ENCODE measurements at places on chromosomes 1 and 21. TPM values are rescaled to one million over a fixed set of nuclear protein-coding genes. Genes with fewer than 3 reads are reported as not detected.

Gene CDC20
- total RNA-seq = 118 TPM

Gene ECM1
- total RNA-seq = 1.3 TPM

Gene GUCA2B
- total RNA-seq = not detected

Gene FCAMR
- not detected for total RNA-seq

Gene NBPF10
- total RNA-seq = 0.89 TPM

Gene LHX8
- total RNA-seq = not detected

Gene CLCNKB
- not detected for total RNA-seq

Gene IL10
- 7.6 TPM for total RNA-seq

- no peak for DNase-seq
These were observed 90.4 kb upstream of the AJAP1 start for GRCh38 chr1:4564051-4564450.

- no peak for DNase-seq
These were observed 160.2 kb upstream of the GREM2 start for GRCh38 chr1:240772131-240772530.

- DNase-seq = no peak
These were observed 4.6 kb downstream of the MAB21L3 start for GRCh38 chr1:116115476-116116439.

DNA sequence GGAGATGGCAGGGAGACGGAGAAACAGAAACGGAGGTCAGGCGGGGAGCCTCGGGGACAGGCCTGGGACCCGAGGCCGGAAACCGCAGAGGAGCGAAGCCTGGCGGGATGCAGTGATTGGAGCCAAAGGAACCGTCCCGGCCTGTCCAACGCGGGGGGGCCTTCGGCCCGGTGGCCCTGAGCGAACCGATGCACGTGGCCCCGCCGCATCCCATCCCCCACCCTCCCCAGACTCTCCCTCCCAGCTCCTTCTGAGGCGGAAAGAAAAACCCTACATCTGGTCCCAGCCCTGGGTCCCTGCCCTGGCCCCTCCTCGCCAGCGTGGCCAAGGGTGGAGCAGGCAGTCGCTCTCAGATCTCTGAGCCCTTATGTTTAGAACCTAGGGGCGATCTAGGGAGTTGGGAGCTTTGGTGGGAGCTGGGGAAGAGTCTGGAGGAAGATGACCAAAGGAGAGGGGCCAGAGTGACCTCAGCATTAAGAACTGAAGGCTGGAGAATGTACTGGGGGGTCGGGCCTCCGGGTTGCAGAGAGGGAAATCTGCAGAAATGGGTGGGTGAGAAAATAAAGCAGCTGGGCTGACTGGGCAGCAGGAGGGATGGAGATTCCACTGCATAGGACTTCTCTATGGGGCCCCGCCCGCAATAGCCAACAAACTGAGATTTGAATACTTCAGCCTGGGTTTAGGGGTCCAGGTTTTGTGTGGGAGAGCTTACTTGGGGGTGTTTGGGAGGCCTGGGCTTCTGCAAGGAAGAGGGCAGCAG lies 1.5 kb upstream of the CRABP2 start:
- peak; percentile 6 for DNase-seq

DNA sequence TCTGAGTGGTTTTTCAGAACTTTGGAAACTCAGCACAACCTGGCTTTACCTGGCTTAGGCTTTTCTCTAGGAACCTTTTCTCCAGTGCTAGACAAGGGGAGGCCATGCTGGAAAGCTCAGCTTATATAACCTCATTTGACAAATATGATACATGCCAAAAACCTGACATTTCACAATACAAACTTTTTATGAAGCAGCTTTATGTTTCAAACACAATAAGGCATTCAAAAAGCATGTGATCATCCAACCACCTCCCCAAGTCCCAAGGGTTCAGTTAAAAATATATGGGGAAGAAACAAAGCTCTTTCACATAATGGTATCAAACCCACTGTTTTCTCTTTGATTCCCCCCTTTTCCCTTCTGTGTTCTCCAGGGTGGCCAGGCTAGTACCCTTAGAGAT lies 63.7 kb downstream of the ZC3H11B start:
- no peak for DNase-seq

DNA sequence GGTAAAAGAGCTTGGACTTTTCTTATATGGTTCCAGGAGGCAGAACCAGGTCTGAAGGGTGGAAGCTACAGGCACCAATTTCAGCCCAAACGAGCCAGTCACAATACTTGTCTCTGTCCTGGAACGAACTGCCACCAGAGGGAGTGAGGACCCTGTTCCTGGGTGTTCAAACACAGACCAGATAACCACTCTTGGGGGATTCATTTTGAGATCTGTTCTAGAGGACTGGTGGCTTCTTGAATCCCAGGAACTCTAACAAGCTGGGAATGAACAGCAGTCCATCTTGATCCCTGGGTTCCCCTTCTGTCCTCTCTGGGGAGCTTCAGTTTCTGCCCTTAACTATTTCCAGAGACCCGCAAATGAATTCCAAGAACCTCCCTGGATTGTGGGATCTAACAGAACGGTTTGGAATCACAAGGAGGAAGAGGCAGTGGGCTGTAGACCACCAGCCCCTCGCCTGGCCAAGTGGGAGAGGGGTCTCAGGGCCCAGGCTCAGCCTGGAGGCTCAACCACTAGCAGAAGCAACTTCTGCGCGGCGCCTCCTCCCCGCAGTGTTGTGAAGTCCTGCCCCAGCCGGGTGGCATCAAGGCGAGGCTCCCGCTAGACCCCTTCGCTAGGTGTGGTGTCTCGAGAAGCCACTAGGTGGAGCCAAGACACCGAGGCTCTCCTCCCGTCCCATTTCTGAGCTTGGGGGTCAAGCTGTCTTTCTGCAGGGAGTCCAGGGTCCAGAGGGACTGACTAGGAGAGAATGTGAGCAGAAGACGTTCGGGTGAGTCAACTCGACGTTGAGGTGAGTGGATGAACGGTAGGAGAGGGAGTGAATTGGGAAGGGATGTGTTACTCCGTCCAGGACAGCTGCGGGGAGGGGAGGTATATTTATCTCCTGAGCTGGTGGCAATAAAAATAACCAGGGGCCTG lies 12.1 kb upstream of the NES start:
- peak; percentile 84 for DNase-seq

- no peak for DNase-seq
These were observed 91.6 kb downstream of the RGL1 start for GRCh38 chr1:183896466-183897048.

DNA sequence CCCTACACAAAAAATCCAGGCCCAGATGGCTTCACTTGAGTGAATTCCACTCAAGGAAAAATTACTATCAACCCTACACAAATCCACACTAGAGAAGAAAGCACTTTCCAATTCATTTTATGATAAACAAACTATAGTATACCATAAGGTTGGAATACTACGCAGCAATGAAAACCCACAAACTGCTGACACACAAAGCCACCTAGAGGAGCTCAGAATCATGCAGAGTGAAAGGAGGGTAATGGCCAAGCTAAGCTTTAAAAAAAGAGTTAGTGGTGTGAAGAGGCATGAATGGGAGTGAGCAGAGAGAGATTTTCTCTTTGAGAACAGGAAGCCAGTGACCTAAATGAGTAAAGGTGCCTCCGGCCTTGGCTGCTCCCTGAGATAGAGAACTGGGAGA lies 93.7 kb downstream of the DHRS3 start:
- no peak for DNase-seq

GRCh38 chr1:220044678-220045355 lies 1.5 kb downstream of the EPRS1 start:
- no peak for DNase-seq

- no peak for DNase-seq
These were observed 179.8 kb upstream of the GALNT2 start for GRCh38 chr1:229887043-229887822.

DNA sequence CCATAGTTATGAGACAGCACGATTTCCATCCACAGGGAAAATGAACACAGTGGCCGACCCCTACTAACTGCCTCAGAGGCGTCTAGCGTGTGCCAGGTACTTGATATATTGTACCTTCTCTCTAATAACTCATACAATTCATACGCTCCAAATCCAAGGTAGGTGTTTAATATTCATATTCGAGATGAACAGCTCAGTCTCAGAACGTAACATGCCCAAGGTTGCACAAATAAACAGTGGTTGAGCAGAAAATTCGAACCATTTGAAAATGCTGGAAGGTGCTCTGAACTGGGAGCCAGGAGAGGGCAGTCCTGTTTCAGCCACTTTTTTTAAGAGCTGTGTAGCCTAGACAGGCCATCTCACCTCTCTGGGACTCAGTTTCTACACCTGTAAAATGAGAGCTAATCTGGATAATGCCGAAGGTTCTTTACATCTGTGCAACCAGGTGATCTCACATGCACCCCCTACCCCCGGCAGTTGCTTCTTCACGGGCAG lies 7.9 kb downstream of the SLC45A3 start:
- DNase-seq = no peak

GRCh38 chr1:76336931-76337371 lies 262.4 kb downstream of the ST6GALNAC3 start:
- DNase-seq = no peak

DNA sequence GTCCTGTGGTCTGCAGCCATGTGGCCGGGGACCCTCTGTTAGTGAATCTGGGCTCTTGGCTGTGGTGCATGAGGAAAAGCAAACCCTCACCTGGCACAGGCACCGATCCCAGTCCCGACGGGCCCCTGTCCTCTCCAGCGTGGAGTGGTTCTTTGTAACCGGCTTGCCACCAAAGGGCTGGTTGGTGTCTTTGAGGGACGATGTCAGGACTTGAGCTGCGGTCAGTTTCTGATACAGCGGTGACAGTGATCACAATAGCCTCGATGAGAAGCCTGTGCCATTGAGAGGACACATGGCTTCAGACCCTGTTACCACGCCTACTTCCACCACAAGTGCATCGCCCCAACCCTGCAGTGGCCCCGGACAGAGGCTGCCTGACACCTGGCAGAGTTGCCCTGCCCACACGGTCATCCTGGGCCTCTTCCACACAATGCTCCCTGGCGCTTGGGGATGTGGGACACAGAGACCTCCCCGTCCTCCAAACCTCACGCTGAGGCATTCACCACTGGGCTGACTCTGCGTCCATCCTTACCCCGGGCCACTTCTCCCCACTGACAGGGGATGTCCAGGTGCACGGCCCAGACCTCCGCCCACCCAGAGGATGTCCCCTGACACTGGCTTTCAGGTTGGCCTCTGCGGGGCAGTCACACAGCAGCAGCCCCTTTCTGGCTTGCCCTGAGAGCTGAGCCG lies 18.8 kb upstream of the ACTRT2 start:
- no peak for DNase-seq

DNA sequence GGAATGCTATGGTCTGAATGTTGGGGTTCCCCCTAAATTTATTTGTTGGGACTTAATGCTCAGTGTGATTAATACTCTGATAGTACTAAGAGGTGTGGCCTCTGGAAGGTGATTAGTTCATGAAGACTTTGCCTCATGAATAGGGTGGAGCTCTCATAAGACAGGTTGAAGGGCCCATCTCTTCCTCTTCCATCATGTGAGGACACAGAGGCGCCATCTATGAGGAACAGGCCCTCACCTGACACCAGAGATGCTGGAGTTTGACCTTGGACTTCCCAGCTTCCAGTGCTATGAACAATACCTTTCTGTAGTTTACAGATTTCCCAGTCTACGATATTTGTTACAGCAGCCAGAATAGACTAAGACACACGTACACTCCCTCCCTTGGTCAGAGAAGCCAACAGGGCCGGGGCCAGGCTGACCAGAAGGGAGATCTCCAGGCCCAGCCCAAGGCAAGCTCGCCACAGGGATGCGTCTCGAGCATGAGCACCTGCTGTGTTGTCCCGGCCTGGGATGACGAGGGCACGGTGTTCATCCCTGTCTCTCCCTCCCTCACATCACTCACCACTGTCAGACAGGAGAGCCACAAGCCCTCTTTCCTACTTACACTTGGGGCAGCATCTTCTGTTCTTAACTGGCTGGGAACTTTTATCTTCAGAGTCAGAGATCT lies 4.7 kb upstream of the ABCG1 start:
- DNase-seq = no peak

DNA sequence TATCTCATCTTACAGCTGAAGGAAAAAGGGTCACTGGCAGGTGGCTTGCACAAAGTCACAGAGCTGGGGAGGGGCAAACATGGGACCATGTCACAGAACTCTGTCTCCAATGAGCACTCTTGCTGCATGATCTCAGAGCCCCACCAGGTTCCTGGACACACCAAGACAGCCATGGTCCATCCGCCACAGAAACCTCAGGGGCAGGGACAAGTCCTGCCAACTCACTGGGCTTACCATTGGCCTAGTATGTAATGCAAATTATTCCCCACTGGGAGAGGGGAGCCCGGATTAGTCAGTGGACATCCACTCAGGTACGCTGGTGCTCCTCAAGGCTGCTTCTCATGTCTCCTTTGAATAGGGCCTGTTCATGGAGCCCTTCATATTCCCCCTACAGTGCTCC lies 14.2 kb downstream of the S100A7A start:
- no peak for DNase-seq

DNA sequence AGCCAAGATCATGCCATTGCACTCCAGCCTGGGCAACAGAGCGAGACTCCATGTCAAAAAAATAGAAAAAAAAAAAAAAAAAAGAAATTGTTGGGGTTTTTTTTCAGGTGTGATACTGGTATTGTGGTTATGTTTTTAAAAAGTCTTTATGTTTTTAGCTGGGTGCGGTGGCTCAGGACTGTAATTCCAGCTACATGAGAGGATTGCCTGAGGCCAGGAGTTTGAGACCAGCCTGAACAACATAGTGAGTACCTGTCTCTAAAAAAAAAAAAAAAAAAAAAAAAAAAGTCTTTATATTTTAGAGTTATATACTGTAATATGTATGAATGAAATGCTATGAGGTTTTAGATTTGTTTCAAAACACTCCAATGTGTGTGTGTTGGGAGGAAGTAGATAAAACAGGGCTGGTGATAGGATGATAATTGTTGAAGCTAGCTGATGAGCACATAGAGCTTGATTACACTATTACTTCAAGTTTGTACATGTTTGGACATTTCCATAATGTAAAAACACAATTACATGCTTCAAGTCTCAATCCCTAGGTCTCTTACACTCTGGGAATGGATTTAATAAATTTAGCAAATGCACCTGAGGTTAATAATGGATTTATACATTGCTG lies 30.2 kb upstream of the ATP5PO start:
- no peak for DNase-seq
